ENCODE measurements at places on chromosomes 5 and 9.

GRCh38 chr9:101326501-101326900 lies 58.3 kb downstream of the BAAT start:
- DNase-seq, result no peak

GRCh38 chr5:171692107-171692506 lies 93.5 kb upstream of the SMIM23 start:
- no peak for DNase-seq

DNA sequence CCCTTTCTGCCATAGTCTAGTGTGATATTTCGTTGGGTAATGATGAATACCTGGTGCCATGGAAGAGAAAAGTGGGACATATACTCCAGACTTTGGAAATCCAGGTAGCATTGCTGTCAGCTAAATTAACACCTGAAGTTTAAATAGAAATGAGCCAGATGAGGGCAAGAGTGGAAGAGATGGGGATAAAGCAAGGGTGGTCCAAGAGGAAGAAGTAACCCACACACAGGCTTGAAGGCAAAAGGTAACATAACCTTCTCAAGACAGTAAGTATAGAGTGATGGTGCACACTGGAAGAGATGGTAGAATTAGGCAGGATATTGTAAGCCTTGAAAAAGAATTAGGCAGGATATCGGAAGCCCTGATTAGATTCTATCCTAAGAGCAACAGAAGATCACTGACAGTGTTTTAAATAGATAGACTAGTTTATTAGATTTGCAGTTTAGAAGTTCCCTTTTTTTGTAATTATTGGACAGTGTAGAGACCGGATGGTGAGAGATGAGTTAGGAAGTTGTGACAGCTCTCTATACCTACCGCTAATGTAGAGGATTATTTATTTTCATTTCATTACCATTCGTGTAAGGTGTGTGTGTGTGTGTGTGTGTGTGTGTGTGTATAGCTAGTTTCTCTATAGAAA lies 16.8 kb downstream of the ANXA1 start:
- DNase-seq, result no peak

DNA sequence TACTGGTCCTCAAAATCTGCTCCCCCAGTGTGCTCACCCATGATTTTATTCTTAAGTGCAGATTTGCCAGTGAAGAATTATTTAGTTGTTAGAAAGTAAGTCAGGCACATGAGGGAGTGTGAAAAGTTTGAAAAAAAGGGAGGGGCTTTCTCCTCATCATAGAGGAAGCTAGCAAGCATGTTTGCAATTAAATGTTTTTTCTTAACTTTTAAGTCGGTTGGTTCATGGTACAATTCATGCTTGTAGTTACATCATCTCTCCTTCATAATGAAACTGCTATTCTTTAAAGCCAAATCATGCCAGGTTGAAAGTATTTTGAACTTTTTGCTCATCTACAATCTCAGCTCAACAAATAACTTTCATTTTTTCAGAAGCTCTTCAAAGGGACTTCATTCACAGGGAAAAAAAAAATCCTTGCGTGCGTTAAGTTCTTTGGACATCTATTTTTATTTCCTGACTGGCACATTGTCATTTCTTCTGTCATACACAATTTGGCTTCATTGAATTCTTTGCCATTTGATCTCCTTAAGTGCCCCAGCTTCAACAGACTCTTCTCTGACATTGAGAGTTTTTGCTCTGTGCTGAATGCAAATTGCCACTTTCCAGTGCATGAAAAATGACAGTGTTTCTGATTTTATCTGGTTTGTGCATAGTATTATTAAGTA lies 456.9 kb downstream of the TMEM232 start:
- no peak for DNase-seq

- peak; percentile 56 for DNase-seq
Measured at GRCh38 chr9:98763986-98764745, 32.2 kb downstream of the ANKS6 start.

- no peak for DNase-seq
Measured at GRCh38 chr5:132767150-132767549, 9.9 kb downstream of the SEPTIN8 start.

GRCh38 chr5:179153921-179154345 lies 93.8 kb downstream of the ZNF354C start:
- DNase-seq, result no peak

DNA sequence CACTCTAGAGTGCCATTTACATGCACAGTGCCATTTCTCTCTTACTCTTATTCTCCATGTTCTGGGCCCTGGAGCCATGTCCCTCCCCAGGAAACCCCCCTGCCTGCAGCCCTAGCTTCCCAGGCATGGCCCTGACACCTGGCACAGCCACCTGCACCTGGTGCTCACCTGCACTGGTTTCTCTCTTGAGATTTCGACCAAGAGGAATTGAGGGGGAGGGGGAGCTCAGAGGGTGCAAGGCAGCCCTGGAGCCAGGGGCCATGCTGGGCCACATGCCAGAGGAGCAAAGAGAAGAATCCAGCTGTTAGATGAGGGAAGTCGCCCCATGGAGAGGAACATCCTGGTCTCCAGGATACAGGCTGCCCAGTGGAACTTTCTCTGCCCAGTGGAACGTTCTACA lies 65.0 kb upstream of the RAPGEF1 start:
- no peak for DNase-seq

DNA sequence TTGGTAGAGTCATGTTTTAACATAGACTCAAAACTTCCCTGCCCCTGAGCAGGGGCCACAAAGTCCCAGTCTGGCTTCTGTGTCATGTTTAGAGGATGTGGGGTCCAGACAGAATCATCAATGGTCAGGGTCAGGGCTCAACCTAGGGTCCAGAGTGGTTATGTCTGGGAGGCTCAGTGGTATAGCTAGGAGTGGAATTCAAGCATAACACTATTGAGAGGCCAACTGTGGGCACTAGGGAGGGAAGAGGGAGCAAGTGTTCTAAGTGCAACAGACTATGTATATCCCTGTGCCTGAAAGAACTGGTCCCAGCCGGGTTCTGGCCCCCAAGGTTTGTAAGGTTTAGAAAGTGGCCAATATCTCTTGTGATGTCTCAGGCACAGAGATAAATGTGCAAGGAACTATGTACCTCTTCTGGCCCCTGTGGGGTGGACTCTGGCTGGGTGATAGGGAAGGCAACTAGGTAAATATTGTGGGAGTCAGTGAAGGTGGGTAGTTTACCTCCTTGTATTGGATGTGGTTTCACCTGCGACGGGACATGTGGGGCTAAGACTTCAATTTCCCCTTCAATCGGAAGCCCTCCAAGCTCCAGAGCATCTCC lies 14.0 kb downstream of the MYORG start:
- no peak for DNase-seq

- DNase-seq, result no peak
Measured at GRCh38 chr5:14226149-14226548, 83.0 kb downstream of the TRIO start.

GRCh38 chr5:76388236-76388635 lies 14.8 kb upstream of the IQGAP2 start:
- DNase-seq, result no peak

- no peak for DNase-seq
Measured at GRCh38 chr9:35652829-35653209, 2.1 kb upstream of the SIT1 start.

- no peak for DNase-seq
Measured at GRCh38 chr5:74864823-74865222, 1.4 kb downstream of the FAM169A start.

- peak; percentile 64 for DNase-seq
Measured at GRCh38 chr9:86202338-86202882, 57.0 kb downstream of the C9orf153 start.

GRCh38 chr5:127885176-127885575 lies 182.0 kb downstream of the CCDC192 start:
- no peak for DNase-seq

DNA sequence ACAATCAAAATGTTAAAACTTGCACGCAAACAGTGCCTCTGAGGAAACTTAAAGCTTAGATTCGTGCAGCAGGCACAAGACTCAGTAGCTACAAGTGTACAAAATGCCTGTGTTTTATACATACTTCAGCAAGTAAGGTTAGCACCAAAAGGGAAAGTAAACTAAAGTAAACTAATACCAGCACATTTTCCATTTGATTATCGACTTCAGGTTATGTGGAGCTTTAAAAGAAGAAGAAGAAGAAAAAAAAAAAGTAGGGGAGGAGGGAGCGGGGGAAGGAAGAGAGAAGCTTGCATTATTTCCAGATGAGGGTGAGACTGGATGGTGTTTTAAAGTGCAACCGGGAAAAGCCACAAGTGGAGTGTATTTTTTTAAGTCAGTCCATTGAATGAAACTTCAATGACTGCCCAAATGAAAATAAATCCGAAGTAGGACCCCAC lies 596 bp upstream of the ADAMTS6 start:
- DNase-seq, result peak; percentile 71

- DNase-seq, result no peak
Measured at GRCh38 chr9:127209220-127209619, 55.4 kb upstream of the GARNL3 start.

DNA sequence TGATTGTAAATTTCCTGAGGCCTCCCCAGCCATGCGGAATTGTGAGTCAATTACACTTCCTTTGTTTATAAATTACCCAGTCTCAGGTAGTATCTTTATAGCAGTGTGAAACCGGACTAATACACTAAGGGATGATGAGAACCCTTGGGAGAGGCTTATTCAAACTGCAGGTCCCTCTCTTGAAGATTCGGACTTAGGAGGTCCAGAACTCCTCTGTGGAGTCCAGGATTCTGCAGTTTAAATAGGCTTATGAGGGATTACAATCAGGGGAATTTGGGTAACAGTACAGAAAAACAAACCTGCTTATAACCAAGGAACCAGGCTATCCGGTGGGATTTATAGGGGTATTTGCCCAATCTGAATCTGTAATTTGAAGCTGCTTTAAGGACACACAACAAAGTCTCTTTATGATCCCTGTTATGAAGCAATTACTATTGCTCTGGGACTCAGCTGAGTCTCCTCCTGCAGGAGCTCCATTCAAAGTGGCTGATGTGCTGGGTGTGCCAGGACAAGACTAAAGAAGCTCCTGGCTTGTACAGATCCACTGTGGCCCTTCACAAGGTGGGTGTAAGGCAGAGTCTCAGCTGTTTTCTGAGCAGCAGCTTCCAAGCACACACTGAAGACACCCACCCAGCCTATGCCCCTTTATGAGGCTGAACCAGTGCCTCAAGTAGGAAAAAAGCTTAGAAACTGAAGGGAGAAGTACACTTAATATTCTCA lies 41.8 kb upstream of the LHFPL2 start:
- DNase-seq, result no peak

DNA sequence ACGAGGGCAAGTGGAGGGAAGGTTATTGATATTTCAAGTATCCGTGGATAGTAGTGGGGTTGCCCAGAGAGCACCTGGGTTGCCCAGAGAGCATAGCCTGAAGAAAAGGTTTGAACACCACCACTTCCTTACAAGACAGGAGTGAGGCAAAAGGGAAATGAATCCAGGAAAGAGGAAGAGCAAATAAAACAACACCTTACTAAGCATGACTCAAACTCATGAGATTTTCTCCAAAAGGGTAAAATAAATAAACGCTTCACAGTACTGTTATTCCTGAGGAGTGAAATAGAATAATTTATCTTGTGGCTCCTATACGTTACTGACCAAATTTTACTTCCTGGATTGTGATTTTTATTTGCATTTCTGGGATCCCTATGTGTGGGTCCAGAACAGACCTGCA lies 65.2 kb upstream of the PTPRD start:
- peak; percentile 13 for DNase-seq

DNA sequence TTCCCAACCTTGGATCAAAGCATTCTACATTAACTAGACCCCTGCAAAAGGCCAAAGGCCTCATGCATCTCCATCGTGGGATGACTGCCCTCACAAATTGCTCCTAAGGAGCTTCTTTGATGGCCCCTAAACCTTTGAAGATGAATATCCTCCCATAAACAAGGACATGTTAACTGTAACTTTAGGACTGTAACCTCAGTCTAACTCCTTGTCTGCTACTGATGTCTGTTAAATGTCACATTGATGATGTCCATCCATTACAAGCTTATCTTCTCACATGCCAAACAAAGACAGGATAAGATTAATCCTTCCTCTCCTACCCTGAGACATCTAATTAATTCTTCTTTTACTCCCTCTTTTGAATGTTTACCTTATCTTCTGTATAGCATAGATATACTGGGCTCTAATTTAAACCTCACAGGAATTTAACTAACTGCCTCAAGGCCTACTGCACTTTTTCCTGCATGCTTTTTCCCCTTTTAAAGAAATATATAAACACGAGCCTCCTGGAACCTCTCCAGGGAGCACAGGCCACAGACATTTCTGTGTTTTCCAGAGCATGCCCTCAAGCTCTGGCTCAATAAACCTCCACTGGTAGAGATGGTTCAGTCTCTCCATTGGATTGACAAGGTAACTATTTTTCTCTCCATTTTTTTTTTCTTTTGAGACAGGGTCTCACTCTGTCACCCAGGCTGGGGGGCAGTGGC lies 90.6 kb upstream of the SLC25A48 start:
- no peak for DNase-seq

GRCh38 chr9:78239506-78239905 lies 3.6 kb downstream of the CEP78 start:
- no peak for DNase-seq

GRCh38 chr9:129351642-129352145 lies 173.6 kb upstream of the IER5L start:
- DNase-seq, result no peak

DNA sequence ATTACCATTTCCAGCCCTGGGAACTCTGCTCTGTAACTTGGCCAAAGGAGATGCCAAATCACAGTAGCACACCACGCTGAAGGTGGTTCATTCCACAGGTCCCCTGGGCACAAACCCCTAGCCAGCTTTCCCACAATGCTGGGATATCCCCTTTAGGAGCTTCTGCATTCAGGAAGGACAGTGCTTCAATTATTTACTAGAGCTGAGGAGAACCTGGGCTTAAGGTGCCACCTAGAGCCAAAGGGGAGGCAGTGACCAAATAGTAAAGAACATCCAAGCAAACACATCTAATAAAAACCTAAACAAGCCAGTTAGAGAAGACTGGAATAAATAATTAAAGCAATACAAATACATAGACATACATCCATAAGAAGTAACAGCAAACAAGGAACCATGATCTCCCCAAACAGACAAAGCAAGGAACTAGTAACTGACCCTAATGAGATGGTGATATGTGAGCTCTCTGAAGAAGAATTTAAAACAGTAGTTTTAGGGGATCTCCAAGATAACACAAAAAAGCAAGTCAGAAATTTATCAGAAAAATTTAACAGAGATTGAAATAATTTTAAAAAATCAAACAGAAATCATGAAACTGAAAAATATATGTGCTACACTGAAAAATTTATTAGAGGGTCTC lies 14.6 kb downstream of the KIF4B start:
- no peak for DNase-seq

All from iris pigment epithelial cell (primary cell).